Activated T-cell treated with anti-CD3 and anti-CD28 coated beads, Interleukin-2, amount 50 U/mL, for 4 hours (primary cell): ENCODE measurements at places on chromosomes 2 and 18.
A peak's percentile ranks its signal among the peaks of the same experiment; 100 is the strongest.

GRCh38 chr18:54169431-54170403, 54.8 kb downstream of the MBD2 start:
- DNase-seq: no peak

GRCh38 chr2:144595279-144595678, 75.4 kb upstream of the ZEB2 start:
- DNase-seq: no peak

GRCh38 chr2:21422050-21422449, 298.3 kb downstream of the TDRD15 start:
- no peak for DNase-seq

DNA sequence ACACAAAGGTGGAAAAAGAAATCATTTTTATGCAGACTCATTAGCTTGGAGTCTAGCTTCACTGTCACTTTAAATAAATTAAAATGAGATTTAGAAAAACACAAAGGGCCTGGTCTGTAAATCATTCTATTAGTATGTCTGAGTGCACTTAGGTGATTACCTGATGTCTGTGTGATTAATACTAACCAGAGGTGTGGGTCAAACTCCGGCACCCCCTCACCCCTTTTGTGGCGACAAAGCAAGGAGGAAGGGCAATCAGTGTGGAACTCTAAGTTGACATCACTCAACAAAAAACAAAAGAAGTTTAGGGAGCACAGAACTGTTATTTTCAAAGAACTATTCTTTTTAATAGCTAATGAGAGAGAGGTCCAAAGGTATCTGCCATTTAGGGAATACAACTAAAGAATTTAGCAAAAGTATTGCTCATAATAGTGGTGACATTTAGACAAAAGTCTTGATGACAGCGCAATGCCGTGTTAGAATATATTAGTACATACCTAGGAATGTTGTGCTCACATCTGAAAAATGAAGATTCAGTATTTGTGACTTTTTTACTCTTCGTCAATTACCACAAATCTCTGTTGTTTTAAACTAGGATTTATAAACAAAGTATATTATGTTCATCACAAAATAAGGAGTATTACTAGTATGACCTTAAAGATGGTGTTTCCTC, 66.3 kb downstream of the ZEB2 start:
- no peak for DNase-seq

DNA sequence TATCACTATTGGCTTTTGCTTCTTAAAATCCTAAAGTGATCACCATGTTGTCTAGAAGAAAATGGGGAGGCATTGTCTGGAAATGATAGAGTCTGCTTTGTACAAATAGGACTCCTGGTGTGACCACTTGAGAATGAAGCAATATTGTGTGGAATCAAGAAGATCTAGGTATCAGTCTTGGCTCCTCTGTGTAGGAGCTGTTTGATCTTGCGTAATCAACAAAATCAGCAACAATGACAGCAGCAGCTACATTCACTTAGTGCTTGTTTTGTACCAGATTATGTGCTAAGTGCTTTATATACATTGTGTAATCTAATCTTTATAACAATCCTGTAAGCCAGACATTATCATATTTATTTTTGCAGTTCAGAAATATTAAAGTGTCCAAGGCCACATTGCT, 17.8 kb downstream of the NCOA1 start:
- no peak for DNase-seq

DNA sequence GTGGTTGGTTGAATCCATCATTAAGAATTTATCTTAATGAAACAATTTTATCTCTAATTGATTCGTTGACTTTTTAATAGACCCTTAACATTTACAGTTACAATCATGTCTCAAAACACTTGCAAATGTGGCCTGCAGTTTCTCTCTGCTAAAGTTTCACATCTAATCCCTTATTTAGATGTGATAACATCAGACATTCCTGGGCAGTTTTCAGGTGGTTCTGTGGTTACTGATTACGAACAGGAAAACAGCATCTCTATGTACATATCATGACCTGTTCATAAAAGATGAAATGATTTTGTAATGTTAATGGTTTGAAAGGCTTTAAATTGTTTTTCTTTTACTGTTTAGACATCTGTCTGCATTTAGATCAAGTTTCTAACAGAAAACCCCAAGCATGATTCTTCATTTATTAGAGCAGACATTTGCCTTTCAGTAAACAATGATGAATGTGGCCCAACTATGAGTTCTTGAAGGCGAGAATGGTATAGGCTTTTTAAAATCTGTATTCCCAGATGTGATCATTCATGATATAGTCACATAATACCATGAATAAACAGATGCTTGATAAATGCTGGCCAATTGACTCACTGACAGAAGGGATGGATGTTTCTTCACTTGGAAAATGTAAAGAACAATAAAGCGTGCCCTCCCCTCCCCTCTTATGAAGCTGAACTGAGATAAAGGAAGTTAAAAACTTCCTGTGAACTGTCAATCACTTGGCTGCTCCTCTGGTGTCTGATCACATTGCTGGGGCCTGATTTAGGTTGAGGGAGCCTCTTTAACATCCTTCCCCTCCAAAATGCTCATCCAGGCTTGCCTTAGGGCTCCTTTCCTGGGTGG, 3.5 kb downstream of the CAPN14 start:
- no peak for DNase-seq

- DNase-seq: no peak
Measured at GRCh38 chr2:189783451-189783926, 650 bp downstream of the ORMDL1 start.

GRCh38 chr2:160156100-160156499, 44.0 kb downstream of the ITGB6 start:
- DNase-seq: no peak

DNA sequence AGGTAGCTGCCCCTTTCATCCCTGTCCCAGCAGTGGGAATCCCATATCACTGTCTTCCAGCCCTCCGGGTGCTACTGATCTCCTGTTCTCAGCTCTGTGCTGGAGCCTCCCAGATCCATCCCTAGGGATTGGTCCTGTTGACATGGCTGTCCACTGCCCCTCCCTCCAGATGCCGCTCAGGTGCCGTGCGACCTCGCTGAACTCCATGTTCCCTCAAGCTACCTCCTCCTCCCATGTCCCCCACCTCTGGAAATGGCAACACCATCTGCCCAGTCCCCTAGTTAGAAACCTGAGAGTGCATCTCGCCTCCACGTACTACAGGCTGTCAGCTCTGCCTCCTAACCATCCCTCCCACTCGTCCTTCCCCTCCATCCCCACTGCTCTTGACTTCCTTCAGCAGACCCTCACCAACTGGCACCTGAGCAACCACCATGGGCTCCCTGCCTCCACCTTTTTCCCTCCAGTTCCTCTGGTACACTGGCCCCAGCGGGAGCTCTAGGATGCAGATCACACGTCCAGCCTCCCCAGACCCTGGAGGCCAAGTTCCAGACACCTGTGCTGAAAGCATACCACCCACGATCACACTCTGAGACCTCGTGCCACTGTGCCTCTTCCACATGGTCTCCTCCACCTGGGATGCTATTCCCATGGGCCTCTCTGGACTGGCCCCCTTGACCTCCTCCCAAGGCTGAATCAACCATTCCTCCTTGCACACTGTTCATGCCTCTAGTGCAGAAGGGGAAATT, 106.8 kb downstream of the KLHL29 start:
- DNase-seq: no peak

DNA sequence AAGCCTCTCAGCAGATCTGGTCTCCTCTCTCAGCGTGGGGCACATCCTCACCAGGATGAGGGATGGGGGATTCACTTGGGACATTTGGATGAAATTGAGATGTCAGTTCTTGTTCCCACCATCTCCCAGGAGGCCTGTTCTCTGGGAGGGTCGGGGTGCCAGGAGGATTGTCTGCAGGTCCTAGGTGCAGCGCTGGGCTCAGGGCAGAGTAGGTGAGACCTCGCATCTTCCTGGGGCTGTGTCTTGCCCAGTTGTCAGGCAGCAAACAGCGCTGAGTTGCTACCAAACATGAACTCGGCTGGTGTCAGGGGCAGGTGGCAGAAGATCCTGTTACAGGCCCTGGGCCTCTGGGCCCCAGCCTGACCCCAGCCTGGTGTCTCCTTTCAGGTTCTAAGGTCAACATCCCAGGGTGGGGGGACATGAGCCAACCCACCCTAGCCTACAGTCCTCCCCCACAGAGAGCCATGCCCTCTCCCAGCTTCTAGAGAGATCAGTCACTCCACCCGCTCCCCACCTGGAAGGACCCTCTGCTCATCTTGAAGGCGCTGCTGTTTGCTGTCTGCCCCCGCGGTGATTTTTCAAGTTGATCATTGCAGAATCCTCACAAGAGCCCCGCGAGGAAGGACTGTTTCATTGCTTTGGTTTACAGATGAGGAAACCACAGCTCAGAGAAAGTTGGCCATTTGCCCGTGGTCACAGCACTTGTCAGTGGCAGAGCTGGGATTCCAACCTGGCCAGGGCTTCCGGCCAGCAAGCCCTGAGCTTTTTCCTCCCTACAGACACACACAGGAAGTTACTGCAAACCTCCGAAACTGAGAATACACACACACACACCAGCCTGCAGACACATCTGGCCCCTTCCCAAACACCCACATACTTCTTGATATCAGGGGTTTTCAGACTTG, 83.9 kb downstream of the STPG4 start:
- DNase-seq: no peak

- DNase-seq: peak; percentile 41
Measured at GRCh38 chr2:230160112-230160660, 59.6 kb downstream of the SP110 start.

DNA sequence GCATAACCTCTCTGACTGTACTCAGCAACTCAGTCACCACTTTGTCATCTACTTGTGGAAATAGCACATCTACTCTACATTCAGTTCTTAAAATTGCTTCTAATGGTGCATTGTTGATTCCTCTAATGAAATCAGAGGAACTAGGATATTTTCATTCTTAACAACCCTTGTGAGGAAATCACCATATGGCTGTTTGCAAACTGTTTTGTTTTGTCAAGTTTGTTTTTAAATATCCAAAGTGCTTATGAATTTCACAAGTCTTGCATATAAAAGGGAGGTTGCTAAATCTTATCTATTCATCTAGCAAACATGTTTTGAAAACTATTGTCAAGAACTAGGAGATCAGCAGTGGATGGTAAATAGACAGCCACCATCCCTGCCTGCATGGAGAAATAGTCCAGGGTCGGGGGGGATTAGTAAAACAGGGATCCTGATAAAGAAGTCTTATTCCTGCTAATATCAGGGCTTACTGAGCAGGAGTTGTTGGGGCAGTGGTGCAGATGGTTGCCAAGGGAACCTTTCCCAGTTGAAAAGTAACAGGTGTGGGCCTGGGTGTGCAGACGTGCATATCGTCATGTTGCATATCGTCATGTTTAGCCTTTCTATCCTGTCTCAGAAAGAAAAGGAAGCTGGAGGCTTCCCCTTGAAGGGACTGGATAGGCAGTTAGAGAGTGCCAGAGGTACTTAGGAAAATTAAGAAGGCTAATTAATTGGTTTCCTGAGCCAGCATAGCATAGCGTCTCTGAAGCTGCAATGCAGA, 7.5 kb upstream of the MYO3B start:
- no peak for DNase-seq

DNA sequence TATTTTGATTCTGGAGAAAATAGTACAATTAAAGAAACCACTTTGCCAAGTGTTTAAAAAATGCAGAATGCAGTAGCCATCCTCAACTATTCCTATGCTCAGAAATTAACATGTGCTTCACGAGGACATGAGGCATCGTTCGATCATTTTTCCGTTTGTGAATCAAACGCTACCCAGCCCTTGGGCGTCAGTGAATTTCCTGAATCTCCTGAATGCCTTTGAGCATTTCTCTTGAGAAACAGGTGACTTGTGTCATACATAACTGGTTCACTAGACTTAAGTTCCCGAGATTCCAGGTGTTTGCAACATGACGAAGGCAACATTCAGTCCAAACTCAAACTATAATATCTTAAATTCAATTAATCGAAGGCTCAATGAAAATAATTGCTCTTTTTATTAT, 110.0 kb upstream of the ALKAL2 start:
- no peak for DNase-seq

DNA sequence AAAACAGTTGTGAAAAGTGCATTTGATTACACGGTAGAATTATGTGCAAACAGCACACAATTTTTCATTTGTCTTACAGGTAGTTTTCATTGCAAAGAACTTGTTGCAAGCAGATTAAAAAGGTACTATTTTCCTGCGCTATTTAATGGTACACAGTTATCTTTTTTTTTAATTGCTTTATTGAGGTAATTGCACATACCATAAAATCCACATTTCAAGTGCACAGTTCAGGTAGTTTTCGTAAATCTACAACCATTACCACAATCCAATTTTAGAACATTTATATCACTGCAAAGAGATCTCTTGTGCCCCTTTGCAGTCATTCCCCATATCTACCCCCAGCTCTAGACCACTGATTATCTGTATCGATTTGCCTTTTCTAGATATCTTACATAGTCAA, 2.6 kb upstream of the GALNT1 start:
- DNase-seq: no peak

DNA sequence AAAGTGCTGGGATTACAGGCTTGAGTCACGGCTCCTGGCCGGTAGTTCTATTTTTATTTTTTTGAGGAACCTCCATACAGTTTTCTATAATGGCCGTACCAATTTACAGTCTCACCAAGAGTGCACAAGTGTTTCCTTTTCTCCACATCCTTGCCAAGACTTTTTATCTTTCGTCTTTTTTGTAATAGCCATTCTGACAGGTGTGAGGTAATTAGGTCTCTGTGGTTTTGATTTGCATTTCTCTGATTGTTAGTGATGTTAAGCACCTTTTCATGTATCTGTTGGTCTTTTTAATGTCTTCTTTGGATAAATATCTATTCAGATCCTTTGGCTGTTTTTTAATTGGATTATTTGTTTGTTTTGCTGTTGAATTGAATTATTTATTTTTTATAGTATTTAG, 9.3 kb downstream of the ARMC9 start:
- DNase-seq: no peak

DNA sequence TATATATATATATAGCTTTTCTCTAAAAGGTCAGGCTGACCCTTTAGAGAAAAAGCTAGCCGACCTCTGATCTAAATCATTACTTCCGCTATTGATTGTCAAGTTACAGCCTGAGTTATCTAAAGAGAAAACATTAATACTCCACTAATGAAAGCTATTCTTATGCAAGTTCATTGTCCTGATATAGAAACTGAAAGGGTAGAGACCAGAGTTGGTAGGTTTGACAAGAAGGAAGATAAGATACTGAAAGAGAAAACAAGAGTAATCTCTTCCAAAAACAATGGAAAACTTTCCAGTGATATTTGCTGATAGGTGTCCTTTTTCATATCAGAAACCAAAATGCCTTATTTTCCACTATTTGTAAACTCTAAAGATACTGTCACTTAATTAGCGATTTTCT, 62.8 kb upstream of the SLC39A10 start:
- DNase-seq: no peak

DNA sequence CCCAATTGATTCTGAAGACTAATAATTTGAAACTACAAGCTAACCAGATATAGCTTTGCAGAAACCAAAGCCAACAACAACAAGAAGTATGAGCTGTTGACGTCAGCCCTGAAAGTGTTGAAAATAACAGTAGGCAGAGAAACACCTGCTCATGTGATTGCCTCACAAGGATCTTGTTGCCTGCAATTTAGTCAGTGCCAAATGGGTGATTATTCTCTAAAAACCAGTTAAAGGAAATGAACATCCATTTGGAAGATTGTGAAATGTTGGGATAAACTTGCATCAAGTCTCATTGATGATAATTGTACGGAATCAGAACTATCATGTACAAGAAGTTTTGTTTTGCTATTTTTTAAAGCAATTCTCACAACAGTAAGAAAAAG, 2.8 kb downstream of the CYTIP start:
- DNase-seq: no peak
